ENCODE measurements at places on chromosomes 6 and 20.

DNA sequence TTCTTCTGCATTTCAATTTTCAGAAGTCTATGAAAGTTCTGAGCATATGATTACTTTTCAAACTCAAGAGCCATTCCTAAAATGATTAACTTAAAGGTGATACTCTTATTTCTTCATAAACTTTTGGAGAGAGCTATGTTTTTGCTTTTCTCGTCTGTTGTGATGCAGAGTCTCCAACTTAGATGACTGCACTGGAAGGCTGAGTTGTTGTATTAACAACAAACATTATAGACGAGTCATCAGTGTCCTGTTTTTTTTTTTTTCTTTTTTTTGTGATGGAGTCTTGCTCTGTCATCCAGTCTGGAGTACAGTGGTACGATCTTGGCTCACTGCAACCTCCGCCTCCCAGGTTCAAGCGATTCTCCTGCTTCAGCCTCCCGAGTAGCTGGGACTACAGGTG is 101.9 kb downstream of the CD109 start:
- DNase-seq = no peak

- no peak for DNase-seq
These were observed 31.7 kb downstream of the DLGAP4 start for GRCh38 chr20:36337886-36338285.

- no peak for DNase-seq
These were observed 290.4 kb upstream of the HSF2 start for GRCh38 chr6:122109075-122109474.

DNA sequence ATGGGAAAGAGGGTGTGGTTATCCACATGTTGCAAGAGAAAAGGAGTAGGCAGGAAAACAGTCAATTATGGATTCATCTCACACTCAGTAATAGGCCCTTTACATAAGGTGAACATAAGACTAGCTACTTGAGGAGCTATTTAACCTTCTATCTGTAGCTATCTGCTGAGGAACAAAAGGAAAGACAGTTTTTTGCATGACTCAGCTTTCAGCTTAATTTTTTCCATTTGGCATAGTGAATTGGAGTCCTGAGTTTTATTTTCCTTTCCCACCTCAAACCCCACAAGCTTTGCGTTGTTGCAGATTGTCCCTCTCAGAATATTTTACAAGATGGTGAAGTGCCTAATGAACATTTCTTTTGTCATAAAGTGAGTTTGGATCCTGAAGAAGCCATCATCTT is 32.4 kb downstream of the UBD start:
- DNase-seq = no peak

GRCh38 chr6:25582101-25582500 is 69.9 kb upstream of the SCGN start:
- no peak for DNase-seq

GRCh38 chr6:116447496-116448011 is 13.6 kb upstream of the CALHM6 start:
- peak; percentile 86 for DNase-seq

- DNase-seq = no peak
These were observed 233.3 kb upstream of the ECI2 start for GRCh38 chr6:4368649-4369048.

GRCh38 chr6:152078001-152078400 is 270.5 kb downstream of the ESR1 start:
- no peak for DNase-seq

DNA sequence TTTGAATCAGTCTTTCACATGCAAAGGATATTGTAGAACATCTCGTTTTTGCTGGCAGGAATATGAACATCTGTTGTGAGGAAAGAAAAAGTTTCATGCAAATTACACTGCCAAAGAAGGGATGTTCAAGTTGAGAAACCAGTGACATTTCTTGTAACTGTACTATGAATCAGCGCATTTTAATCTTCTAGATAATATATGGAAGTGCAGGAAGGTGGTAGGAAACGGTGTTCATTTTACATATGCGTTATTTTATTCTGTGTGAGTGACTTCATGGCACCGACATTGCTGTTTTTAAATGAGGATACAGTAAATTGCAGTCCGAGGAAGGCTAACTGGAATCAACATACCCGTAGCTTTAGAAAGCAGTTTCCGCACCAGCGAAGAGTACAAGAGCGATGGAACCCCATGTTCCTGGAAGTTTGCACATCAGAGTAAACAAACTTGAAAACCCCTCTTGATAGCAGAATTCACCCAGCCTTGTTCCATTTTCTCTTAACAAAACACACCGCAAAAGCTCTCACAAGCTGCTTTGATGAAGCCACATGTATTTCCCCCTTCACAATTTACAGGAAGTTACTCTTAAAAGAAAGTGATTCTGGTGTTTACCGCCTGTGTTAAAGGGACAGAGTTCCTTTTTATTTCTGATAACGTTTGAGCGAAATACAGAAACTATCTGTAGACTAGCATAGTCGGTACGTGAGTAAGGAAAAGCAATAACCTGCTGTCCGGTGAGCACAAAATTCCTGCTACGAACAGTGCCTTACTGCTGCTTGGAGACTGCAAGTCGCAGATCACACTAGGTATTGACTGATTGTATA is 11.5 kb downstream of the PRDM1 start:
- no peak for DNase-seq

DNA sequence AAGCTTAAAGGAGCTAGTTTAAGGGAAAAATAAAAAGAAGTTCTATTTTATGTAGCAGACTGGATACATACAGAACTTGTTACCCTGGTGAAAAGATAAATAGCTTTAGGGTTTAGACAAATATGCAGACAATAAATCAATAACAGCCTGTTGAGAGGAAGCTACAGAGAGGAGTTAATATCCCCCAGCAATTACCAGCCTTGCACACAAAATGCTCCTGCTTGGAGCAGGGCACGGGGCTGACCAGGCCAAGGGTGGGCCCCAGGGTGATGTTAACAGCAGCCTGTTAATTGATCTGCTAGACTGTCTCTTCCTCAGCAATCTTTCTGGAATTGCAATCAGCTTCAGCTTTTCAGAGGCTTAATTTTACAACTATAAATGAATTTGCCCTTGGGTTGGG is 125.1 kb upstream of the SOX4 start:
- no peak for DNase-seq

DNA sequence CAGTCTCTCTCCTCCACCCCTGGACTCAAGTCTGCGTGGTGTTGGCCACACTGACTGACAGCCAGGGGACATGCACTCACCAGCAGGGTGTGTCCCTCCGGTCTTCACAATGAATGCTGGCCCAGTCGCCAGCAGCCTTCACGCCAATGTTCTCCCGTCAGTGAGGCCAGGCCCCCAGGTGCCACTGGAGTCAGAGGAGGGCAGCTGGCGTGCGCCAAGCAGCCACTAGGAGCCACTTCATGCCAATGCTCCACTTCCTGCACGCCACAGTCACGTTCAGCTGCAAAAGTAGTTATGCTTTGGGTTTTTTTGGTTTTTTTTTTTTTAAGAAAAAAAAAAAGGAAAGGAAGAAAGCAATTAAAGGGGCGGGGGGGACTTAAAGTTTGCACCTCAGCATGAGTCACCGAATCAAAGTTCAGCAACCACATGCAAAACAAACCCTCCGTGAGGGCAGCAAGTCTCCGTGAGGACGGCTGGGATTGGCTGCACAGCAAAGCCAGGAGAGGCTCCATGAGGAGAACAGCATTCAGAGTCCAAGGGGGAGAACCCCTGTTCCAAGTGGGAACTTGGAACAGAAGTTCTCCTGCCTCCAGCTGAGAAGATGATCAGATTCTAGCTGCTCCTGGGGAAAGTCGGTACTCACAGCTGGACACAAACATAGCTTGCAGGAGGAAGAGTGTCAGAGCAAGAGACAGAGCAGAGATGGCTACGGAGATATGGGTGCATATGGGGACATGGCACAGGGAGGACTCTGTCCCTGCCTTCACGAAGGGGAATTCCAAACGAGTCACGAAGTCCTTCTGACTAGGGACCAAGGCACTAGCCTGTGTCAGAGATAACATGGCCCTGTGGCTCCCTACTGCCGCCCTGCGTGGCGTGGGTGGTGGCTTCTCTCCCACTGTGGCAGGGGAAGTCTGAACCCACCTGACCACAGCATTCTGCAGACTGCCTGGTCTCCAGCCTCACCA is at the start of gene ZC3H12D:
Gene ZC3H12D, minus strand, starts transcription at position 282 of the 968 bp plus-strand sequence. CDS start 10,471 bp downstream, outside the sequence.
- peak; percentile 78 for DNase-seq

- no peak for DNase-seq
These were observed 10.1 kb downstream of the RIPOR2 start for GRCh38 chr6:24925661-24926060.

- DNase-seq = no peak
These were observed 105.4 kb downstream of the CD83 start for GRCh38 chr6:14222956-14223355.

DNA sequence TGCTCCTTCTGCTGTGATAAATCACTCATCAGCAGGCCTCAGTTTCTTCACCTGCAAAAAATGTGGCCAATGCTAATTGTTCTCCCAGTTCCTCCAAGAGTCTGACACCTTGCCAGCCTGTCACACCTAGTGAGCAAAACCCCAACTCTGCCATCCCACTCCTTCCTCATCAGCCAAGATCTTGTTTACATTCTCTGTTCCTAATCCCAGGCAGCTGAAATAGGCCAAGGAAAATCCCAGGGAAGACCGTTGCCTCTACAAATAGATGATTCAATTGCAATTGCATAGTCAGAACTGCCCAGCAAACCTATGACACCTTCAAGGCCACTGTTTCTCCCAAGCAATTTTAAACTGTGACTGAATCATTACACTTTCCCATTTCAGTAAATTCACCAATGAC is 78.7 kb downstream of the GMDS start:
- no peak for DNase-seq

DNA sequence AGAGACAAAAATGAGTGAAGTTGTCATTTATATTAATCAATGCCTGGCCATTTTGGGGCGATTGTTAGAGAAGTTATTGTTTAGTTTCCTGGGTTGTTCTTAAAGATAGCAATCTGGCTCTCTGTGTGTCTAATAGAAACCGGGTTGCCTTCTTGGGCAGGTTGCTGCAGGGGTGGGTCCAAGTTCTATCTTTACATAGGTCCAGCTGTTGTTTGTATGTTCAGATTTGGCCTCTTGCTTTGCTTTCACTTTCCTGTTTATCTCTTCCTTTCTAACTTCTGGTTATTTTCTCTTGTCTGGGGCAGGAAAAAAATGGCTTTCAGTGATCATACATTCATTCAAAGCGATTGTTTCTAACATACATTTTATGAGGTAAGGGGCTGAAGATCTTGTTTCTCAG is 128.4 kb upstream of the NOX3 start:
- no peak for DNase-seq
